ENCODE measurements at places on chromosomes 3 and 15. TPM values are rescaled to one million over a fixed set of nuclear protein-coding genes. Genes with fewer than 3 reads are reported as not detected.

ISLR gene
- 2.6 TPM for total RNA-seq

GJD2 gene
- not detected for total RNA-seq

RAB7A gene
- 316 TPM for total RNA-seq

RASGRP1 gene
- 0.27 TPM for total RNA-seq

GALNT15 gene
- total RNA-seq = 50.6 TPM

ERC2 gene
- total RNA-seq = 0.15 TPM

SLC2A2 gene
- total RNA-seq = not detected

ELL3 gene
- total RNA-seq = 1.3 TPM

CD96 gene
- total RNA-seq = 0.59 TPM

GPR171 gene
- not detected for total RNA-seq

CNTN4 gene
- total RNA-seq = 3.2 TPM

CCDC174 gene
- 13.4 TPM for total RNA-seq

DBR1 gene
- total RNA-seq = 8.1 TPM

CDV3 gene
- 368 TPM for total RNA-seq

ACP3 gene
- 0.30 TPM for total RNA-seq

CCDC33 gene
- total RNA-seq = not detected

STRIT1 gene
- 1,417 TPM for total RNA-seq

DNA sequence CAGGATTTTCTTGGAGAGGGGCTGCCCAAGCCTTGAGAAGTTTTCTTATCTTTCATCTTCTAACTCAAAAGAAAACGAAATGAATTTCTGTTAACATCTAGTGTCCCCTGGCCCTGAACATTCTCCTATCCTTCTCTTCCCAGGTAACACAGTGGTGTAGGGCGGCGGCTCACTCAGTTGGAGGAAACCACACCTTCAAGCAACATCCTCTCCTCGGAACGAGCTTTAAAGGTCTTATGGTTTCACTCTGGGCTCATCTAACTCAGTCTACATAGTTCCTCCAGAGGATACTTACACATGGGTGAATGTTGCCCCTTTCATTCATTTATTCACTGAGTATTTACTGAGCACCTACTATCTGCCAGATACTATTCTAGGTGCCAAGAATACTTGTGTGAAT is 31.0 kb upstream of the KLHL6 start:
- DNase-seq = no peak

DNA sequence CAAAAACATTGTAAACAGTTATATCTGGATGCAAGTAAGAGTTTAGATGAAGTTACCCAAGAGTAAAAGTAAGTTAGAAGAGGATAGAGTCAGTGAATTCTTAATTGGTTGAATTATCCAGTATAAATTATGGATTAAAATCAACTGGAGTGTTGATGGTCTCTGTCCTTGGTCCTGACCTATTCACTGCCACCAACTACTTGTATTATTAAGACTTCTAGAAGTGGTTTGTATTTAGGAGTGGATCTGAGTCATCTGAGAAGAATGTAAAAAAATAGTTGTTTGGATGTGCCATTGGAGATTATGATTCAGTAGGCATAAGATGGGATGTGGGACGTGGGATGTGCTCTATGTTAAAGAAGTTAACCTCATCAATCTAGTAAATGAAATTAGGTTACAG is 86.4 kb downstream of the SYNPR start:
- DNase-seq = no peak

DNA sequence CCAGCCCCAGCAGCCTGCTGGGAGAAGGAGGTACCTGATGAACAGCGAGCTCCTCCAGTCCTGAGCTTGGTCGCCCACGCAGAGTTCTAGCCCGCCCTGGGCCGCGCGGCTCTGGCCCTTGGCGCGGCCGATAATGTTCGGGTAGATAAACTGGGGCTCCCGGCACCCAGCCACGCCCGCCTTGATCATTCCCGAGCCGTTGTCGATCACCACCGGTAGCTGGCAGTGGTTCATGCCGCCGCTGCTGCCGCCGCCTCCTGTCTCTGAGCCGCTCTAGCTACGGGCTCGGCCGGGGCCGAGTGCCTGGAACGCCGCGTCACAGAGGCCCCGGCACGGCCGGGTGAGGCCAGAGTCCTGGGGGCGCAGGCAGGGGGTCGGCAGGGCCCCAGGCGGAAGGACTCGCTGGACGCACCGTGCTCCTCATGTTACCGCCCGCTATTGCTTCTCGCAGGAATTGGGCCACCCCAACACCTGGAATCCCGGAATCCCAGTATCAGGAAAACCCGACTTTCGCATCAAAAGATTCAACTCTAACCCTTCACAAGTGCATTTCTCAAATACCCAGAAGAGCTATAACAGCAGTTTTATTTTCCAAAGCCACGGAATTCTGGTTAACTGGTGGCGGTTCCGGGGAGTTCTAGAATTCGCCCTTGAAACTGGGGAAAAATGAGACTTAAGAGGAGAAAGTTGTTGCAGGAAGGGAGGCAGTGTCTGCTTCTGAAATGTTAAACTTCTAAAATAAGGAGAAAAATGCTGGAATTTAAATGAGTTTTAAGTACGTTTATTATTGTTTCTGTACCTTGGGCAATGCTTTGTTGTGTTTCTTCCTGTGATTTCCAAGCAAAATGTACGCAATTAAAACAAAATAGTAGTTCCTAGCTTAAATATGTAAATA is at the start of gene ACTRT3:
TSS of gene ACTRT3 (minus strand) at position 275 of the 895 bp plus-strand sequence. CDS start at position 234, 41 bp downstream.
- DNase-seq = peak; percentile 82

- DNase-seq = no peak
Measured at GRCh38 chr3:126197343-126197742, 17.0 kb upstream of the ALDH1L1 start.

GRCh38 chr3:64814351-64814750 is 126.6 kb upstream of the ADAMTS9 start:
- DNase-seq = no peak

- no peak for DNase-seq
Measured at GRCh38 chr3:171846597-171846996, 3.4 kb downstream of the TMEM212 start.

GRCh38 chr15:26083896-26084295 is 220.8 kb upstream of the ATP10A start:
- DNase-seq = no peak

DNA sequence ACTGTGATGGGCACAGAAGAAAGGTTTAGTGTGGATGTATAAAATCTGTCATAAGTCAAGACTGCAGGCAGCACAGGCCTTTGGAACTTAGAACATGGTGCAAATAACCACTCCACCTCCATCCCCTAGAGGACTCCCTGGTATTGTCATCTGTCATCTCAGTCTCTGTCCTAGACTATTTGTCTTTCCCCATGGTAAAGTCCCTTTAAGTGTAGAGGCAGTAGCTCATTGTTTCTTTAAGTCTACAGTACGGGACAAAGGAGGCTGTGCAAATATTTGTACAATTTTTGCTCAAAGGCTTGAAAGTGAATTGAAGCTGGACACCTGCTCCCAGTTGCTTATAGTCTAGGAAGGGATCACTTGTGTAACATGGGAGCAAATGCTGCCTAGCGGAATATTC is 3.2 kb upstream of the PXYLP1 start:
- no peak for DNase-seq

DNA sequence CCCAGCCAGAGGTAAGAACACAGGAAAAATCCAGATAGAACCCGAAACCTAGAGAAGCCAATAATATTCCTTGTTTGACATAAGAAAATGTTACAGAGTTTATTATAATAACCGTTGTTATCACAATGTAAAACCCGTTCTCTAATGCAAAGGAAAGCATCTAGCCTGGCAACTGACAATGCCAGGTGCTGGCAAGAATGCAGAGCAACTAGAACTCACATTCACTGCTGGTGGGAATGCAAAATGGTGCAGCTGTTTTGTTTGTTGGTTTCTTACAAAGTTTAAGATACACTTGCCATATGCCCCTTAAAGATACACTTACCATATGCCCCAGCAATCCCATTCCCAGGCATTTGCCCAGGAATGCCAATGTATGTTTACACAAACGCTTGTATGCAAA is 23.4 kb downstream of the VPS39 start:
- DNase-seq = no peak

DNA sequence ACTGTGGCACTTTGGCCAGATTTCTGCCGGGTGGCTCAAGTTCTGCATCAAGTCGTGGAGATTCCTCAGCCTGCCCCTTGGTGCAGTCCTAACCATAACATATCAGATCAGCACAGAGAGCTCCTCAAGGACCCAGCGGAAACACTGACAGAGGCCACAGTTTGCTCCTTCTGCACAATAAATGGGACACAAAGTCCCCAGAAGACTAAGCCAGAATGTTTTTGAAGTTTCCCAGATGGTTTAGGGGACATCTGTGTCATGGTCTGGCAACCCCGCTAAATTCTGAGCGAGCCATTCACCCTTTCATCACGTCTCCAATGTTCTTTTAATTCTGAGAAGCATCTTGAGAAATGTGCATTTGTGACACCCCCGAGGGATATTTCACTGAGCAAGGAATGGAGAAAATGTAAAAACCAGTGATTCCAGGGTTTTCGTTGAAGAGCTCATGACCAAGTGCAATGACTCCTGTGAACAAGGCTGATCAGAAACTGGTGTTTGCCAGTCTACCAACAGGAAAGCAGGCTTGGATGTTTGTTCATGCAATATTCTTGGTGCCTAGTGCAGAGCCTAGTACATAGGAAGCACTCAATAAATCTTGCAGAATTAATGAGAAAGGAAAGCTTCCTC is 64.8 kb upstream of the LMCD1 start:
- no peak for DNase-seq

GRCh38 chr15:84598993-84599392 is 1.8 kb upstream of the ZSCAN2 start:
- no peak for DNase-seq

- no peak for DNase-seq
Measured at GRCh38 chr15:79195802-79196201, 86.7 kb upstream of the ANKRD34C start.

DNA sequence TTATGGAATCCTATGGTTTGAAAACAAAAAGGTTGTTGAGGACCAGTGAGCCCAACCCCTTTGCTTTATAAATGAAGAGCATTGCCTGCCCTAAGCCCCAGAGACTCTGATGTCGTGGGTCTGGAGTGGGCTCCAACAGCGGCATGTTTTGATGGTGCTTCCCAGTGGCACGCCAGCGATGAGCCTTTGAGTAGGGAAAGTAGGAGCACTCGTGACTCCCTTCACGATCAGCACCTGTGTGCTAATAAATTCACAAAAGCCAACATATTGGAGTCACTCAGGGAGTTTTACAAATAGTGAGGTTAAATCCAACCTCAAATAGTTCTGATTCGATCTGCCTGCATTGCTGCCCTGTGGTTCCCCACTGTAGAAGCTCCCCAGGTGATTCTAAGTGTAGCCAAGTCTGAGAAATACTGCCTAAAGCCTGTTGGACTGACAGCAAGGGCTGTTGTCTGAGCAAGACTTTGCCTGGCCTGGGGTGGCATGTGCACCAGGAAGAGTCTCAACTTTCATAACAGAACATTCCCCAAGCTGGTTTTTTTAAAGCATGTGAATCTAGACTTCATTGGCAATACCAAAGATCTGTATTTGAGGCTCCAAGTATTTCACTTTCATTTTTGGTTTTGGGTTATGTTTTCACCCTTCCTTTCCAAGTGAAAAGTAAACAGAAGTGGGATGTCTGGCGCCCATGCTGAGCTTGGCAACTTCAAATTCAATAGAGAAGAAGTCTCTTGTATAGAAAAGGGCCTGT is 9.9 kb downstream of the CCR5 start:
- DNase-seq = no peak

GRCh38 chr15:93428807-93429351 is 339.9 kb upstream of the RGMA start:
- DNase-seq = no peak

GRCh38 chr3:195207056-195207455 is 63.9 kb downstream of the XXYLT1 start:
- no peak for DNase-seq

DNA sequence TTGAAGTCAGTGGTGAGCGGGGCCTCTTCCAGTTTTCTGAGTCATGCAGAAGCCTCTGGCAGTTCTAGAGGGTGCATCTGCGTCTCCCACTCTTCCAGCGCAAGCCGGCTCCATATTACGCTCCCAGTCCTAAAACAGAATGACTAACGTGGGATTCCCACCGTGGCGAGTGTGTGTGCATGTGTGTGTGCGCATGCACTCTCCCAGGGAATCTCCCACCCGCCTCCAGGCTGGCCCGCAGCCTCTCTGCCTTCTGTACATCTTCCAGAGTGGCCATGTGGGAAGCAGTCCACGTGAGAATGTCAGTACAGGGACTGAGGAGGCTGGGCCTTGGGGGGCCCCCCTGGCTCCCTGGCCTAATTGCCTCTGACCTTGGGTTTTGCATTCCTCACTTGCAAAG is 87.7 kb downstream of the LSM3 start:
- no peak for DNase-seq

GRCh38 chr3:155239960-155240359 is 53.5 kb downstream of the STRIT1 start:
- DNase-seq = peak; percentile 63

- DNase-seq = no peak
Measured at GRCh38 chr15:69323893-69324430, 25.2 kb downstream of the PAQR5 start.

DNA sequence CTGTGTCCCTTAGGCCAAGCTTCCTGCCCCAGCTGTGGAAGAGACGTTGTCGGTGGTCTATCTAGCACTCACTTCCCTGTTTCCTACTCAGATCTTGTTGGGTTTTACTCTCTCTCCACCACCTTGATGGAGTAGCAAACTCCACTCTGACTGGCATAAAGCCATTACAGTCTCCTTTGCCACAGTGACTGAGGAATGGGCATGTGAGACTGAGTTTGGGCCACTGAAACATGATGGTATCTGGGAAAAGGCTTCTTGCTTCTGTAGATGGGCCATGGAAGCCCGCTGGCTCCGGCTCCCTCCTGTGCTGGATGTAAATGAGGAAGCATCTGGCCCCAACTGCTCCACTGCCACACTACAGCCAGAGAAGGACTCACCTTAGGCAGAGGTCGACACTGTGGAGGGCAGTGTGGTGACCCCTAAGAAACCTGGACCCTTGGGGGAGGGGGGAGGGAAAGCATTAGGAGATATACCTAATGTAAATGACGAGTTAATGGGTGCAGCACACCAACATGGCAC is 9.4 kb upstream of the CAMK1 start:
- no peak for DNase-seq

DNA sequence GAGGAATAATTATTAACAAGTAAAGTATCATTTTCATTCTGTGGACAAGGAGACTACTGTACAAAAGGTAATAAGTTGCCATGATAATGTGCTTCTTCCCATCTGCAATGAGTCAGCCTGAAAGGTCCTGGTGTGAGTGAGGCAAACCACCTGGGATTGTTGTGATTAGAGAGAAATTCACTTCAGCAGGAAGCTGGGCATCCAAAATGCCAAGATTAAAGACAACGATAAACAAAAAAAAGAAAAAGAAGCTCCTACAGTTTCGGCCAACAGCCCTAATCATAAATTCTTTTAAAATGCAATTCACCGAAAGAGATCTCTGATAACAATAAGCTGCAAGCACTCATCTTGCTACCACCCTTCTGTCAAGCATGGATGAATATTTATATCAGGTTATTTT is 507.8 kb downstream of the TUSC7 start:
- DNase-seq = no peak

Measured in psoas muscle (tissue), 8 donors.